ENCODE measurements at places on chromosomes 3 and 15.

- DNase-seq = no peak
Measured at GRCh38 chr3:24965706-24966385, 462.2 kb upstream of the RARB start.

DNA sequence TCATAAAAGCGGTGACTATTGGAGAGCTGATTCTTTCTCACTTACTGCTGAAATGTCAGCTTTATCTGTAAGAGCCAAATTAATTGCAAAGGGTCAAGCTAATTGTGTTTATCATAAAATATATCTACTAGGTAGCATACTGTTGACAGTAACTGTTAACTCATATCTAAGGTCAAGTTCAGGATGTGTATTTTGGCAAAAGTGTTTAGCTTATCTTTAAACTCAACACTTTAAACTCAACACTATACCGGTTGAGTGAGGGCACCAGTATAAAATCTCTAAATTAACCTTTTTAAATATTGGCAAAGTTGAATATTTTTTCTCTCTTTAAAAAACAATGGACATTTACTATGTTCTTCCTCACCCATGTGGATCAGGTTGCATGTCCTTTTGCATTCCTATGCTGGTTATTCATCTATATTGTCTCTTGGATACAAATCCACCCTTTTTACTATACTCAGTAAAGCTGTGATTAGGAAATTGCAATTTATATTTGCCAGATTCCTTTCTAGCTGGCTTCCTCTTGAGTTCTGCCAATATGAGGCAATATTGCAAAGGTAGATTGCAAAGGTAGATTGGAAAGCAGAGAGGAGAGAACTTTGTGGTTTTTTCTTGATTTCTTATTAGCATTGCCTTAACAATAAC, 344.6 kb upstream of the DCBLD2 start:
- DNase-seq = no peak

DNA sequence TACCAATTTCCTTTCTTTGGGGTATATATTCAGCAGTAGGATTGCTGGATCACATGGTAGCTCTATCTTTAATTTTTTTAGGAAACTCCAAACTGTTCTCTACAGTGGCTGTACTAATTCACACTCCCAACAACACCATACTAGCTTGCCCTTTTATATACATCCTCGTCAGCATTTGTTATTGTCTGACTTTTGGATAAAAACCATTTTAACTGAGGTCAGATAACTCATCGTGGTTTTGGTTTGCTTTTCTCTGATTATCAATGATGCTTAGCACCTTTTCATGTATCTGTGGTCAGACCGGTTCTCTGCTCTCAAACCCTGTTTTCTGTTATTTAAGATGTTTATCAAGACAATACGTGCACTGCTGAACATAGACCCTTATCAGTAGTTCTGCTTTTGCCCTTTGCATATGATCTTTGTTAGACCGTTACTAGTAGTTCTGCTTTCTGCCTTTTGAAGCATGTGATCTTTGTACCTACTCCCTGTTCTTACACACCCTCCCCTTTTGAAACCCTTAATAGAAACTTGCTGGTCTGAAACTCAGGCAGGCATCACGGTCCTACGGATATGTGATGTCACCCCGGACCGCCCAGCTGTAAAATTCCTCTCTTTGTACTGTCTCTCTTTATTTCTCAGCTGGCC, 474.3 kb downstream of the RSL24D1 start:
- DNase-seq = no peak

- no peak for DNase-seq
Measured at GRCh38 chr3:127034990-127035652, 52.2 kb downstream of the PLXNA1 start.

DNA sequence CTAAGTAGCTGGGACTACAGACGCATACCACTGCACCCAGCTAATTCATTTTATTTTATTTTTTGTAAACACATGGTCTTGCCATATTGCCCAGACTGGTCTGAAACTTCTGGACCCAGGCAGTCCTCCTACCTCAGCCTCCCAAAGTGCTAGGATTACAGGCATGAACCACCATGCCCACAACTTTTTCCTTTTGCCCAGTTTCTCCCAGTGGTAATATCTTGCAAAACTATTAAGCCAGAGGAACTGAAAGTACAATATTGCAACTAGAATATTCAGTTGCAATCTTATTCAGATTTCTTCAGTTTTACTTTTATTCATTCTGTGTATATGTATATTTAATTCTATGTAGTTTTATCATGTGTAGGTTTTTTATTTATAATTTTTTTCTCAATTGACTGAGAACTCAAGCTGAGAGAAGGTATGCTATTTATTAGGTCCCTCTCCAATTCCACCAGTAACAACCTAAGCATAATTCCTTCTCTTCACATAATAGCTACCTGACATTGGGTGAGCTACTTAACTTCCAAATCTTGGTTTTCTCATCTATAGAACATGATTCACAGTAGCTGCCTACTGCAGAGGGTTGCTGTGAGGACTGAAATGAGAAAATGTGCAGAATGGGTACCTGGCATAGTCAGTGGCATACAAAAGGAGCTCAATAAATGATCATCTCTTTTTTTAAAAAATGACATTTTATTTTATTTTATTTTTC, 30.8 kb downstream of the KLHL18 start:
- DNase-seq = no peak

- no peak for DNase-seq
Measured at GRCh38 chr15:70146162-70146561, 48.4 kb upstream of the TLE3 start.

DNA sequence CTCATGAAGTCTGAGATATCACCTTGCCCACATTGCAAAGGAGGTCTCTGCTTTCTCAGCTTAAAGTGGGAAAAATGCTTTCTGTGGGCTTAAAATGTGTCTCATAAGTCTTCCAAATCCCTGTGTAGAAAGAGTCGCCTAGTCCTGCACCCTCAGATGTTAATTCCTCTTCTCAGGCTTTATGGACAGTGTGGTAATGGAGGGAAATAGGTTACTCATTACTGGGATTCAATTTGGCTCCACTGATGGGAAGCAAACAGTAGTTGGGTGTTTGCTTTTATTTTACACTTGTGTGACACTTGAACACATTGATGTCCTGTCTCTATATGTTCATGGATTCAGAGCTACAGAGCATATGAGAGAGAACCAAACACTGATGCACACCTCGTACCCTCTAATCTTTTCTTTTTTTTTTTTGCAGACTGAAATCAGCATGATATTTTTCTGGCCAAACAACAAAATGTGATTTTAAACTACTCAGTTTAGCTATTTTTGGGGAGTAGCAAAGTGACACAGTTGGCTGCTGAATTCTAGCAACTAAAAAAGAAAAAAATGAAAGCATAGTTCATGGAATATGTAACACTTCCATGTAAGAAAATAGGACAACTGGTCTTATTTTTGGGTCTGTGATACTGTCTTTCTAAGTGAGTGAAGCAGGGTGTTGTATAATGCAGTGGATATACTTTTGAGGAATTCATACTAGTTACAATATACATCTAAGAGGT, 8.6 kb downstream of the PTPRG start:
- no peak for DNase-seq

- DNase-seq = no peak
Measured at GRCh38 chr15:80761754-80762153, 17.4 kb upstream of the CEMIP start.

GRCh38 chr15:68739390-68740080, 81.2 kb downstream of the ANP32A start:
- no peak for DNase-seq

DNA sequence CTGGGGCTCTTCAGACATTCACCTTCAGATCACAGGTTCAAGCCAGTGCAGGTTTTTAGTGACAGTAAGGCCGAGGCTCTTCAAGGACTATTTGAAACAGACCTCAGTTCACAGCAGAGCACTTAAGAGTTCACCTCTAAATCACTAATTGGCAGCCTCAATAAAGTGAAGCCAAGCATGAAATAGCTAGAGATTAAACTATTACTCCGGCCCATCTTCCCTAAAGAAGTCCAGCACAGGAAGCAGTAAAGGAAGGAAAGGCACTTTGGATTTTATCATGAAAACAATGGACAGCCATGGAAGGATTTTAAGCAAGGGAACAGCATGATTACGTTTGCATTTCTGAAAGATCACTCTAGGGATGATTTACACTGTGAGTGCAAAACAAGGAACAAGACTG, 27.6 kb upstream of the ARL6 start:
- no peak for DNase-seq

GRCh38 chr3:71208211-71209095, 375.1 kb downstream of the FOXP1 start:
- no peak for DNase-seq

DNA sequence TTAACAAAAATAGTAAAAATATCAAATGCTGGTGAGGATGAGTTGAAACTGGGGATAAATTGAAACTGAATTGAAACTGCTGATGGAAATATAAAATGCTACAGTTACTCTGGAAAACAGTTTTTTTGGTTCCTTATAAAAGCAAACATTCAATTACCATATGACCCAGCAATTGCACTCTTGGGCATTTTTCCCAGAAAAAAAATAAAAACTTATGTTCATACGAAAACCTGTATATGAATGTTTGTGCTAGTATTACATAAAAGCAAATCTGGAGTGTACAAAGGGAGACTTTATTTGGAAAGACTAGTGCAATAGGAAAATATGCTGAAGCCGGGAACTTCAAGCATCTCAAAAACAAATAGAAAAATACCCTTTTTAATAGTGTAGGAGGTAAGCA, 857.9 kb upstream of the CADM2 start:
- no peak for DNase-seq

DNA sequence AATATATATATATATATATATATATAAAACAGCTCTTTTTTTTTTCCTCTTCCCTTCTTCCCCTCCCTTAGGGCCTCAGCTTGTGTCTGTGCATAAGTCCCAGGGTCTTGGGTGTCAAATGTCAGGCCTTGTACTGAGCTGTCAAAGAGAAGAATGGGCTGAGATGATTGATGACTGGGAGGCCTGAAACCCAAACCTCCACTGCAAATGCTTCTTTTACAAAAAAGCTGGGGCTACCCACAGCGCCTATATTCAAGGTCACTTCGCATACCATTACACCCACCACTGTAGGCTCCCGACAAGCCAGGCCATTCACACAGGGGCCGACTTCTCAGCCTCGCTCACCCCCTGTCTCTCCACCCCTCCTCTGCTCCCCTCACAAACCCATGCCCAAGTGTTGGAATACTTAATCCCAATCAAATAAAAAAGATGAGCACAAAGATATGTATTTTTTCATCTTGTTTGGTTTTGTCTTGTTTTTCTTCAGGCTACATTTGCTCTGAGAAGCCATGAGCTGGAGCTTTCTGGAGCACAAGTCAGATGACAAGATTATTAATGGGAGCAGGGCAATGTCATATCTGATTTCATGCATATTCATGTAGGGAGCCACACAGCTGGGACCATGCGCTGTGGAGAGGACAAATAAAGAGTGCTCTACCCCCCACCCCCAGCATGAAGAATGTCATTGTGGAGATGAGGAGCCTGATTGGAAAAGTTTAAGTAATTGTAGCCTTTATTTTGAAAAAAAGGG, 614.4 kb upstream of the NR2F2 start:
- DNase-seq = no peak

DNA sequence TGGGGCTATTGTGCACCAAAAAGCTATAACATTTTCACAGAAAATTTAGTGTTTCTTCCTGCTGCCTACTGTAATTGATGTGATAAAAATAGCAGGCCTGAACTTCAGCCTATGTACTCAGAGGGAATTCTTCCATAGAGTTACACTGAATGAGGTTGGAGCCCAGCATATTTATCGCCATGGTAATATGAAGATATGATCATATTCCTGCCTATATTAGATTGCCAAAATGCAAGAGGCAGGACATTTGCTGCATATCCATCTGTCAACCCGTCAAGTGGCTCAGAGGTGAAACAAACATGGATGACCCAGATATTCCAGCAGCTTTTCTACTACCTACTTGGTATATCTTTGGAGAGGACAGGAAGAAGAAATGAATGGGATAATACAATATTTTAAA, 1150.6 kb downstream of the TBL1XR1 start:
- DNase-seq = no peak

- DNase-seq = no peak
Measured at GRCh38 chr3:14605067-14605466, 46.5 kb upstream of the CCDC174 start.

DNA sequence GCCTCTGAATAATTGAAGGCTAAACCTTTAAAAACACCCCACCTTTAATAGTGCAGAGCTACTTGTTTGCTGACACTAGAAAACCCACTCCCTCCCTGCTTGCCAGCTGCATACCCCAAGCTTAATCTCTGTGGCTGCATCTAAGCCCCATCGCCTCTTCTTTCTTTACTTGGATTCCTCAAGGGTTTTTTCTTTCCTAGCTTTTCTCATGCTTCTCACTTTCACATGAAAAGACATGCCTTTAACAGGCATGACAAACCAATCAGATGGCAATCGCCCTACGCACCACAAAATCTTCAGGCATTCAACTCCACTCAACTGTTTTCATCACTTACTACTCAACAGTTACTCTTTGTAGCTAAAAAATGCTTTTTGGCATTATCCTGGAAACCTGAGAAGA, 77.5 kb downstream of the PLD1 start:
- no peak for DNase-seq

DNA sequence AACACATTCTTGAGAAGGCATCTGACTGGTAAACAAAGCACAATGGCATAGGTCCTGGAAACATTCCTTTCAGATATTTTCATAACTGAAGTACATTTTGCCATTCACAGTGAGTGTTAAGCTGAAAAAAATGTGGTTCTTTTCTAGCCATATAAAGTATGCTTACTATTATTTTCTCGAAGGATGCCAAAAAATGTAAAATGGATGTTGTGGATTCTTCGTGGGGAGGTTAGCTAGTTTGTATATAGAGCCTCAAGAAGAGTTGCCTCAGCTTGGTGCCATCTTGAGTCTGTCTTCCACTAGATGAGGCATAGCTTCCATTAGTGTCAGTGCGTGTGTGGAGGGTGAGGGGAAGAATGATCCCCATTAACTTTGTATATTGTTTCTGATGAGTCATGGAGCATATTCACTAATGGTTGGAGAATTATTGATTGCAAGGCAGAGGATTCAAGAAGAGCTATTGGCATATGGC, 4.1 kb downstream of the MBNL1 start:
- no peak for DNase-seq

DNA sequence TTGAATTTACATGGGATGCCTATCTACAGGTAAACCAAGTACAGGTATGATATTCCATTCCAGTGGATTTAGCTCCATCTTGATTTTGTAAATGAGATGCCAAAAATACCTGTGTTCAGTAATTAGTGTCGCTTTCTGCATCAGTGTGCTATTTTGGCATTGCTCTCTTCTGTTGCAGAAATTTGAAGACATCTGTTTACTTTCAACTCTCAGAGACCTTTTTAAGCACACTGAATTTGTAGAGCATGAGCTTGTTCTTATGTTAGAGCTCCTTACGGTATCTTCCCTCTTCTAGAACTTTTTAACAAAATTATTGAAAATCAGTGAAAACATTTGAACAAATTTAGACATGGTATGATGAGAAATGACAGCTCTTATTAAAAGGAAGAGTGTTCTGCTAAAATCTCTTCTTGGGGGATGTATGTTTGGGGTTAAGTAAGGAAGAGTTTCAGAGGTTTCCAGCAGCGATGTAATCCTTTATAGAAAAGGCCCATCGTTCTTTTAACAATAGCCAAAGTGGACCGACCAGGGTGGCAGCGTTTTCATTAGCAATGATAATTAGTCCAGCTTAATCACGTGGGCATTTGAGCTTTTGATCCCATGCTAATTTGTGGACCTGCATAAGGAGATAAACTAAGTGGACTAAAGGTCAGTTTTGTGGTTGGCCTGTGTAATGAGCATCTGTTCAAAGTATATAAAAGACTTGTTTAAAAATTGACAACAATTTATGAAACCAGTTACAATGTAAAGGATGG, 385.4 kb downstream of the PTPRG start:
- DNase-seq = no peak

All from cardiac septum (tissue), 1 donor.